ENCODE measurements at places on chromosomes 16 and 17.

DNA sequence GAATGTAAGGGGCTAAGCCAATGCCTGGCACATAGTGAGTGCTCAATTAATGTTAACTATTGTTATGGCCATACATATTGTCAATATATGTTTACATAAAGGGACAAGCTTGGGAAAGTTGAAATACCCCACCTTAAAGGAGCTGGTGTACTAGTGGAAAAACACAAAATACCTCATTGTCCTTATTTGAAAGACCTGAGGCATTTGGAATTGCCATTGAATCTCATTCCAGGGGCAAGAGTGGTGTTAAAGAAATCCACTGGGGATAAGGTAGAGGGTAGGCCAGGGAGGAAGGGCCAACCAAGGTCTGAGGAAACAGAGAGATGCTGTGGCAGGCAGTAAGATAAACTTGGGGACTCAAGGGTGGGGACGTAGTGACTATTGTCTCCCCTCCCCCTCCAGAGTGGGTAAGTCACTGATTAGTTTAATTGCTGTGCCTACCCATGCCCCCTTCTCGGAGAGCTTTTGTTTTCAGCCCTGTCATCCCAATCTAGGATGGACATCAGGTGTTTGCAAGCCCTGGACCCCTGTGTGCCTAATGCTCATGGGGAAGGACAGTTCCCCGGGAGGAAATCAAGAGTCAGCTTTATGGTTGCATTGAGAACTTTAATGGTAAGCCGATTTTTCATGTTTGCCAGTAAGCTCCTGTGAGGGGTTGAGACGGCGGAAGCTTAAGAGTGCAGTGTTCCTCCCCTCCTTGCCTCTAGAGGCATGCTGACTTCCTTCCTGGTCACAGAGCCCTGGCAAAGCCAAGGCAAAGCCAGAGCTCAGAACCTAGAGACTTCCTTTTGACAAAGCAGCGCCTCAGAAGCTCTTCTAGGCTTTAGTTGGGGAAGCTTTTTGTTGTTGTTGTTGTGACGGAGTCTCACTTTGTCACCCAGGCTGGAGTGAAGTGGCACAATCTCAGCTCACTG lies 2.5 kb upstream of the HEATR9 start:
- no peak for DNase-seq
- no peak overlapping the region for H3K27ac ChIP-seq
- no peaks in the 10 kb centered on the region for H3K36me3 ChIP-seq
- no peaks in the 10 kb centered on the region for H3K27me3 ChIP-seq

- H3K36me3 ChIP-seq: no peaks in the 10 kb centered on the region
- no peaks in the 10 kb centered on the region for H3K27me3 ChIP-seq
- H3K4me3 ChIP-seq: no peak overlapping the region
- DNase-seq: no peak
These were observed 130.6 kb downstream of the SEC14L1 start for GRCh38 chr17:77271411-77271810.

- no peaks in the 10 kb centered on the region for H3K27me3 ChIP-seq
- H3K27ac ChIP-seq: no peak overlapping the region
- no peak for DNase-seq
- no peaks in the 10 kb centered on the region for H3K36me3 ChIP-seq
- no peak overlapping the region for H3K4me3 ChIP-seq
- H3K4me1 ChIP-seq: peaks cover 32% of the 10 kb centered on the region
These were observed 185.2 kb downstream of the C16orf95 start for GRCh38 chr16:87131996-87132345.

- peaks cover 30% of the 10 kb centered on the region for H3K36me3 ChIP-seq
- H3K4me3 ChIP-seq: no peak overlapping the region
- H3K4me1 ChIP-seq: peaks cover 6% of the 10 kb centered on the region
- H3K27ac ChIP-seq: no peak overlapping the region
These were observed 13.7 kb upstream of the MNT start for GRCh38 chr17:2414446-2415064.

DNA sequence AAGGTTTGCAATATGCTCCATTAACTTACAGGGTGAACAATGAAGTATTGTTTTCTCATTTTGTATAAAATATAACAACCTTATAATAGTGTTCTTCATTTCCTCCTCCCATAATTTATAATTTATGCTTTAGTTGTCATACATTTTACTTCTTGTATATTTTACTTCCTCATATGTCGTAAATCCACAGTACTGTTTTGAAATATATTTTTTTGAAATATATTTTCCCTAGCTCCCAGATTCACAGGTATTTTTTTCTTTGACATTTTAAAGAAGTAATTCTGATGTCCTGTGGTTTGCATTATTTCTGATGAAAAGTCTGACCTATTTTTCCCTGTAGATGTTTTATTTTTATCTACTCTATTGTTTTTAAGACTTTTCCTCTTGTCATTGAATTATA lies 52.7 kb downstream of the VMP1 start:
- H3K27me3 ChIP-seq: no peaks in the 10 kb centered on the region
- H3K27ac ChIP-seq: peak overlapping the region; percentile 59
- peaks cover 14% of the 10 kb centered on the region for H3K36me3 ChIP-seq
- peaks cover 9% of the 10 kb centered on the region for H3K4me1 ChIP-seq

DNA sequence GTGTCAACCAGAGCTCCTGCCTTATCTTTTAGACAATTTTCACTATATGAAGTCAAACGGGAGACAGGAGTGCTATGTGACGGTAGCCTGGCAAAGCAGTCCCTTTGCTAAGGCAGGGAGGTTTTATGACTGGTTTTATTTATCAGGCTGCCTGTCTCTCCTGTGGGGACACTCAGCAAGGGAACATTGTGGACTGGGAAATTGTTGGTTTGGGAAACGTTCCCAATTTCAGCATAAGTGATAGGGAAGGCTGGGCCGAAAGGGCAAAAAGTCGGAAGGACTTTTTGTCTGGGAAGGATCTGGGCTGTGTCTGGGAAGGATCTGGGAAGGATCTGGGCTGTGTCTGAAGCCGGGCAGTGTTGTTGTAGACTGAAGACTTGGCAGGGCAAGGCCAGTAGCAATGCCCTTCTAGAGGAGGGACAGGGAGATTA lies 211.2 kb downstream of the PARN start:
- no peak overlapping the region for H3K27ac ChIP-seq
- no peak overlapping the region for H3K4me3 ChIP-seq
- H3K27me3 ChIP-seq: no peaks in the 10 kb centered on the region
- H3K36me3 ChIP-seq: no peaks in the 10 kb centered on the region
- no peaks in the 10 kb centered on the region for H3K4me1 ChIP-seq
- no peak for DNase-seq

DNA sequence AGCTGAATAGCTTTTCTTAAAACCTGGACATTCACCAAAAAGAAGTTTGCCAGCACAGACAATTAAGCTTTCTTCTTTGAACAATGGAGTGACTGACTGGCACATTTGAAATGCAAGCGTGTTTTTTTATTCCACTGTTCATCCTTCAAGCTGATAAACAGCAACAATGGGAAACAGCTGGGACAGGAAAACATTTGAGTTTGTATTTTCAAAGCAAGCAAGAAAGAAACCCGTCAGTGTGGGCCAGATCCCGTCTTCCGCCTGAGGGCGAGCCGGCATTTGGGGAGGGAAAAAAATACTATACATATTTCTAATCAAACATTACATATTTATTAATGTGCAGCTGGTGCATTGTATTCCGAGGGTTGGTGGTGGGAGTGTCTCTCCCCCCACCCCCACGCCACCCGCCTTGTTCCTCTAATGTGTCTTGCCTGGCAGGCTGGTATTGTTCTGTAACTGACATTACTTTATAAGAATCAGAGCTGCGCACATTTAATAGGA lies 94.3 kb downstream of the CYLD start:
- no peak overlapping the region for H3K27ac ChIP-seq
- no peak for DNase-seq
- H3K27me3 ChIP-seq: peaks cover 25% of the 10 kb centered on the region
- no peak overlapping the region for H3K4me3 ChIP-seq
- H3K36me3 ChIP-seq: no peaks in the 10 kb centered on the region
- peaks cover 4% of the 10 kb centered on the region for H3K4me1 ChIP-seq

GRCh38 chr17:19660219-19660870 lies 11.8 kb downstream of the ALDH3A2 start:
- H3K36me3 ChIP-seq: peaks cover 11% of the 10 kb centered on the region
- no peak overlapping the region for H3K27ac ChIP-seq
- no peak overlapping the region for H3K4me3 ChIP-seq
- no peak for DNase-seq
- no peaks in the 10 kb centered on the region for H3K27me3 ChIP-seq

DNA sequence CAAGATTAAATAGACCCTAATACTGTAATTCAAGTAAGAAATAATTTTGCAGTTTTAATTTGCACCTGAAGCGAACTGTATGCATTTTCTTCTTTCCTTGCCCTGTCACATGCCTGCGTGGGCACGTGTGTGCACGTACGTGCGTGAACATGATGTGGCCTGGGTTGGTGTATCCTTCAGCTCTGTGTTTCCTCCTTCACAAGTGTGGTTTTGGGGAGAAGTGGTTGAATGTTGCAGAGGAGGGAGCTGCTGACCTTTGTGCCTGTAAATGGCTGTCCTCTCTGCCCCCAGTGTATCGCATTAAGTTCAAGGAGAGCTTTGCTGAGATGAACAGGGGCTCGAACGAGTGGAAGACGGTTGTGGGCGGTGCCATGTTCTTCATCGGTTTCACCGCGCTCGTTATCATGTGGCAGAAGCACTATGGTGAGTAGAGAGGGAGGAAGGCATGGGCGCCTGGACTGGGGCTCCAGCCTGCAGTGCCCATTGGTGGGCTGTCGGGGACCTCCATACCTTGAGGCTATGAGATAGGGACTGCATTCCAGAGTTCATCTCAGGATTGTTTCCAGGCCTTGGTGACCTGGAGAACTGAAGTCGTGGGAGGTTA lies 6.0 kb downstream of the COX4I1 start:
- H3K27ac ChIP-seq: no peak overlapping the region
- no peaks in the 10 kb centered on the region for H3K27me3 ChIP-seq
- no peak for DNase-seq
- H3K36me3 ChIP-seq: peaks cover 41% of the 10 kb centered on the region

DNA sequence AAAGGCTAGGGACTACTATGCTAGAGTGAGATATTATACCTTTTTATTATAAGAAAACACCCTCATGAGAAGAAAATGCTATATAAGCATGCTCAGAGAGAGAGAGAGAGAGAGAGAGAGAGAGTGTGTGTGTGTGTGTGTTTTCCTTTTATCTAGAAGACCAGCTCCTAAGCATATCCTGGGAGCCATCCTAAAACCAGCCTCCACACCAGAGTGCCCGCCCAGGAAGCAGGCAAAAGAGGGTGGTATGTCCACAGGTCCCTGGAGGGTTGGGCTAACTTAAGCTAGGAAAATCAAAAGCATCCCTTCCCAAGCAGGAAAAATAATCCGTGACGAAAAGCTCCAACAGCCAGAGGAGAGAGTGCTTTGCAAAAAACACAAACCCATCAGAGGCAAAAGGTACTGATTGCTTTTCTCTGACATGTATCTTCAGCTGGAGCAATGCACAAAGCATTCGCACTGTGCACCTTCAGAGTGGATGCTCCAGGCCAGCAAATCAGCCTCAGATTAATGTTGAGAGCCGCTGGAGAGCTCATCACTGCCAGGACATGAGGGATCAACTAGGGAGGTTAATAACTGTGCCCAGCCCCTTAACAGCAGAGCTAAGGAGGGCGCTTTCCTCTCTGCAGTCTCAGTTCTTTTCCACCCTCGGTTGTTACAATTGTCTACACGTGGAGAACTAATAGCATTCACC lies 125.1 kb downstream of the SLC39A11 start:
- H3K36me3 ChIP-seq: no peaks in the 10 kb centered on the region
- H3K27ac ChIP-seq: no peak overlapping the region
- H3K4me3 ChIP-seq: no peak overlapping the region
- peaks cover 4% of the 10 kb centered on the region for H3K4me1 ChIP-seq
- no peak for DNase-seq
- H3K27me3 ChIP-seq: no peaks in the 10 kb centered on the region

- H3K27me3 ChIP-seq: no peaks in the 10 kb centered on the region
- H3K4me3 ChIP-seq: no peak overlapping the region
- H3K4me1 ChIP-seq: peaks cover 9% of the 10 kb centered on the region
- H3K36me3 ChIP-seq: peaks cover 29% of the 10 kb centered on the region
- no peak overlapping the region for H3K27ac ChIP-seq
- no peak for DNase-seq
These were observed 7.2 kb downstream of the ENO3 start for GRCh38 chr17:4958102-4958501.

GRCh38 chr16:50538411-50539052 lies 9.7 kb upstream of the NKD1 start:
- H3K4me3 ChIP-seq: no peak overlapping the region
- no peak overlapping the region for H3K27ac ChIP-seq
- no peaks in the 10 kb centered on the region for H3K36me3 ChIP-seq
- no peak for DNase-seq
- H3K4me1 ChIP-seq: no peaks in the 10 kb centered on the region
- peaks cover 12% of the 10 kb centered on the region for H3K27me3 ChIP-seq

DNA sequence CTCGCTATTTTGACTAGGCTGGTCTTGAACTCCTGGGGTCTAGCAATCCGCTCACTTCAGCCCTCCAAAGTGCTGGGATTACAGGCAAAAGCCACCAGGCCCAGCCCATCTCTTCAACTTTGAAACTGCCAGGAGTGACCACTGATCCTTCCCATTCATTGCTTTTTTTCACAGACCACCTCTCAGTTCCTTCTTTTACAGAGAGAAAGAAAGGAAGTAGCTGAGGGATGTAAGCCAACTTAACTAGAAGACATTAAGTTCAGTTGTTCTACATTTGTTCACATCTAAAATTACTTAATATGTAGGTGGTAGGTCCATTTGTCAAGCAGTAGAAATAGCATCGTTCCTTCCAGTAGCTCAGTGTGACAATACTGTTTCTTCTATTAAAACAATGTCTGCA lies 219.8 kb downstream of the STX8 start:
- H3K27me3 ChIP-seq: no peaks in the 10 kb centered on the region
- no peak overlapping the region for H3K4me3 ChIP-seq
- DNase-seq: no peak
